Naive thymus-derived CD8-positive, alpha-beta T cell (primary cell): ENCODE measurements at places on chromosomes 4 and X.

DNA sequence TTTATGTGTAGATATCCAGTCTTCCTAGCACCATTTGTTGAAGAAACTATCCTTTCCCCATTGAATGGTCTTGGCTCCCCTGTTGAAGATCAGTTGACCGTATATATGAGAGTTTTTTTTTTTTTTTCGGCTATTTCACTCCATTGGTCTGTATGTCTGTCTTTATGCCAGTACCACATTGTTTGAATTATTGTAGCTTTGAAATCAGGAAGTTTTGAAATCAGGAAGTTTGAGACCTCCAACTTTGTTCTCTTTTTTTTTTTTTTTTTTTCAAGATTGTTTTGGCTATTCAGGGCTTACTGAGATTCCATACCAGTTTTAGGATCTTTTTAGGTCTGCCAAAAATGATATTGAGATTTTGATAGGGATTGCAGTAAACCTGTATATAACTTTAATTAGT is 4.3 kb upstream of the SCD5 start:
- no peak for DNase-seq

- no peak for DNase-seq
Observed at GRCh38 chrX:22737541-22737940, 262.2 kb upstream of the DDX53 start.

GRCh38 chr4:141462361-141462760 is 174.0 kb upstream of the IL15 start:
- DNase-seq: no peak

DNA sequence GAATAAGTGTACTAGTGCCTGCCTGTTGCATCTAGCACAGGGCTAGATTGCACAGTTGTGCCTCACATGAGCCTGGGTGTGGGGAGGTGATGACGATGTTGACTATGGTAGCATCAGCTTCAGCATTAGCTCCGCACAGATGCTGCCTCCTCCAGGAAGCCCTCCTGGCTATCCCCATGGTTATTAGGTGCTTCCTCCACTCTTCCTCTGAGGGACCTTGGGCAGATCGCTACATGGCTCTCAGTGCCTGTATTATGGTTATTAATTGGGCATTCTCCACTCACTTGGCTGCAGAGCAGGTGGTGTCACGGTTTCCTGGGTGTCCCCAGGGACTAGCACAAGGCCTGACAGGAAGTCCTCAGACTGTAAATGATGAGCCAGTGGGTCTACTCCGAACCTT is 325.6 kb downstream of the ARHGAP10 start:
- no peak for DNase-seq

- no peak for DNase-seq
Observed at GRCh38 chrX:39836802-39837420, 260.8 kb downstream of the BCOR start.

DNA sequence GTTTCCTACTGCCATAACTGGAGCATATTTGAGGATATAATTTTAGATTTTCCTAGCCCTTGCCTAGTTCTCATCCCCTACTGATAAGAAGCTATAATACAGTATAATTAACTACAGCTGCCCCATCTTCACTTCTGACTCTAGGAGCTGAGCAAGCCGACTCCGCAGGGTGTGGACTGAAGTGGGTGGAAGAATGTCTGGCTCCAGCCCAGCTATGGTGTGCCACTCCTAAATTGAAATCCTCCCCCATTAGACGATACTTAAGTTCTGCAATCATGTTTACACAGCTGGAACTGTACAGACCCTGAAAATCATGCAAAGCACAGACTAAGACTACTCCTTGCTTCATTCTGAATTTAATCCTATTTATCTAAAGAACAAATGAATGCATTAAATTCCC is 93.1 kb downstream of the PCDH19 start:
- no peak for DNase-seq

GRCh38 chrX:115387327-115387726 is 97.8 kb downstream of the LUZP4 start:
- no peak for DNase-seq

DNA sequence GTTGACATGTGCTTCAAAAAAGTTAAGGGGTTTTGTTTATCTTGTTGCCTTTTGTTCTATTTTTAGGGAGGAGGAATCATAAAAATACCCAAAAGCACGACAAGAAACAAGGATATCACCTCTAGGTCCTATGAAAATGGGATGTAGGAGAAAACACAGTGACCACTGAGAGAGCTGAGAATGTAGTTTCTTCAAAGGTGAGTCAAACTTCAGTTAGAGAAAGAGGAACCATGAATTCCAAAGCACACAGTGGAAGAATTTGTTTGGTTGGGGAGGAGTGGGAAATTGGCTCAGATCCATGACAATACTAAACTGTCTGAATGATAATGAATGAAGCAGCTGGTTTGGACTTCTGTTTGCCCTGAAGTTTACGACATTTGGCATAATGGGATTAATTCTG is 19.1 kb upstream of the FRYL start:
- DNase-seq: no peak

GRCh38 chrX:24494647-24495075 is 29.6 kb downstream of the PDK3 start:
- peak; percentile 32 for DNase-seq

DNA sequence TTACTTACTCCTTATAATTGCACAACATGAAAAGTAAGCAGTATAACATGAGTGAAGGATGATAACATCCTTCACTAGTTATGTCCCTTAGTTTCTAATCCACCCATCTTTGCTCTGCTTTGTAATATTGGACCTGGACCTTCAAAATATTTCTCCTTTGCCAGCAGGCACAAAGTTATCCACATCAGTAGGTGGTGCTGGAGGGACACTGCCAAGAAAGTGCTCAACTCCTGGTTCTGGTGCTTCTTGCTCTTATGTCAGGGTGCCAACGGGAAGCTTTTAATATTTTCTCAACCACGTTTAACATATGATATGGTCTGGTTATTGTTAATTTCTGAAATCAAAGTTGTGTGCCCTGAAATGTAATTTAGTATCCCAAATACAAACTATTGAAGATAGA is 49.1 kb downstream of the TMEM165 start:
- DNase-seq: no peak

GRCh38 chr4:121706595-121707021 is 9.8 kb upstream of the ANXA5 start:
- DNase-seq: no peak

GRCh38 chrX:16778545-16778944 is 7.7 kb upstream of the TXLNG start:
- DNase-seq: no peak

GRCh38 chr4:110484029-110484428 is 8.1 kb downstream of the ENPEP start:
- no peak for DNase-seq

- no peak for DNase-seq
Observed at GRCh38 chrX:97672138-97672537, 788.4 kb downstream of the RPA4 start.

DNA sequence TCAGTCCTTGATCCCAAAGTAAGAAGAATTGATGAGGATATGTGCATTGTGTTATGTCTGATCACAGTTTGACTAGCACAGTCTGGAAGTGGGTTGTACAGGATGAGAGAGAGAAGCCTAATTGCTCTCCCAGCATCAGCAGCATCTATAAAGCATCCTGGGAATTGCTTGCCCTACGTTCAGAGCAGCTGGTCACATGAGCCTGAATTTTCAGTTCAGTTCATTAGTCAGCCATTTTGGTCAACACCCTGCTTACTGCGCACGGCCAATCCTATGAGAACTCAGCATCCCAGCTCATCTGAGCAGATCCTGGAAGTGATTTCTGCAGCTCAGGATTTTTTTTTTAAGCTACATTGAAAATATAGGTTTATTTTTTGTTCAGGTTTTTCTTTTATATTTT is at the start of gene RUFY3:
Gene RUFY3, plus strand, starts transcription at position 218 of the 400 bp plus-strand sequence. CDS start 610 bp downstream, outside the sequence.
- no peak for DNase-seq

DNA sequence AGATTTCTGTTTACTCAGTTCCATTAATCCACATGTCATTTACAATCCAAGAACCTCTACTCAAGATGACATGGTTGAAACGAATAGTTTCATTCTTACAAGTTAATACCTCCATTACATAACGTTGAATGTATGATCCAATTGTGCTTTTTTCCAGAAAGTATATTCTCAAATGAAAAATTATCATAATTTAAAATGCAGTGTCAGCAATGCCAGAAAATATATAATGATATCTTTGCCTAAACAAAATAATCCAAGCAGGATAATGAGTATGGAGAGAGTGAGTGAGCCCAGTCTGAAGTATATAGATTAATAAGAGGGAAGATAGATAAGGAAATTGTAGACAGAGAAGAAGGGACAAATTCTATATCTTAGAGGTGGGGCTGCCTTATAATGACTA is 505.0 kb downstream of the CENPC start:
- no peak for DNase-seq

DNA sequence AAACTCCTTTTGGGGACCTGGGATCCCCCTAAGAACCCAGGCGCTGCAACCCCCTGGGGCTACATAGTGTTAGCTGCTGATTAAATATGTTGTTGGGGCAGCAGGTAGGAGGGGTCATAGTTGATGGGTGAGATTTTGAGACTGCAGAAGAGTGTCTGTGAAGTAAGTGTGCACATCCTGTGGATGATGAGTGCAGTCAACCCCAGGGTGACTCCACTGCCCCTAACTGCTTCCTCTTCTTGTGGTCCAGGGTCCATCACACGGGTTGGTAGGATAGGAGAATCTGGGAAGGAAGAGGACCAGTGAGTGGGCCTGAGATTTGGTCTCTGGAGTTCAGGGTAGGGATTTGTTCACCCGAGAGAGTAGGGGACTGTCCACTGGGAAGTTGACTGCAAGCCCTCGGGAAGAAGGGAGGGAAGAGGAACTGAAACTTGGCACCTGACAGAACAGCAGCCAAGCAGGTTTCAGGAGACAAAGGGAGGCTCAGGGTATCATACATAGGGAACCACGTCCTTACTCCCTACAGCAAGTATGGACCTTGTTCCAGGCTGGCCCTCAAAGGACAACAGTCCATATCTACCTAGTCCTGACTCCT is 8.5 kb downstream of the DLG3 start:
- DNase-seq: no peak

GRCh38 chr4:18536428-18536827 is 514.9 kb upstream of the LCORL start:
- no peak for DNase-seq

- peak; percentile 33 for DNase-seq
Observed at GRCh38 chrX:43349363-43349762, 306.7 kb upstream of the MAOA start.

DNA sequence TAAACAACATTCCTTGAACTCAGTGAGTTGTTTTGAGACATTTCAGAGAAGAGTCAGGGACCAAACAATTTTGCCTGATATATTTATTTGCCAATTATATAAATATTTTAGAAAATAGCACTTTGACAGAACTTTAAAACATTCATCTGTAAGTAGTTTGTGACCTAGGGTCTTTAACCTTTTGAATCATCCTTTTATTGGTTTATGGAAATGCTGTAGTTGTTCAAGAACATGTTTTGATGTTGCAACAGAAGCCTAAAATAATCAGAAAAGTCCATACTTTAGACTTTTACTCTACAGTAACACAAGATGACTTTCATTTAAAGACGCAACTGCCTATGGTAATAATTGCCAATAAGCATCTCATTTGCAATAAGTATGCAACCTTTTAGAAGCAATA is 43.0 kb downstream of the CXCL1 start:
- DNase-seq: no peak

DNA sequence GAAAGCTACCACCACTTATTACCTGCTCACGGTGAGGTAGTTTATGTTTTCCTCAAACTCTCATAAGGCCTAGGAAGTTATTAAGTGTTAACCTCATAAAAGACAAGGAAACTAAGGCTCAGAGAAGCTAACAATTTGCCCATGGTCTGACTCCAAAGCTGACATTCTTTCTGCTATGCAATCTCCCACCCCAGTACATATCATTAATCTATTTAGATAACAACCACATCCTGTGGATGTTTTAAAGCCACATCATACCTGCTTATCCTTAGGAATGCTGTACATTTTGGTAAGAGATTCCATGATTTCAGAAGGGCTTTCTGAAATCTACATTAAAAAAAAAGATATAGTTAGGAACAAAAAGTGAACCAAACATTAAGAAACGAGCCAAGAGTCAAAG is 55.4 kb downstream of the HUWE1 start:
- DNase-seq: no peak

DNA sequence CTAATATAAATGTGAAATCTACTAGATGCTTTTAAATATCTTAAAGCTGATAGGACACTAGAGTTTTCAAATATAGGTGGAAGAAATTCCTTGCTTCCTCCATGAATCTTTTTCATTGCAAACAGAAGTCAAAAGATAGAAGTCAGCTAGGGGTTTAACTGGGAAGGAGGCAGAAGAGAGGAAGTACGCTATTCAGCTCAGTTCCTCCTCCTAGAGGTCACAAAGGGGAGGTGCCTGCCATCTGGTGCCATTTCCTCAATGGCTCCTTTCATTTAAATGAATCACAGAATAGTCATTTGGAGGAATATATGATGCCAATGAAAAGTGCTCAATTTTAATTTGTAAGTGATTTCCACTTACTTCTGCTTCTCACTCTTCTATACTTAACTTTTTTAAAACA is 8.5 kb downstream of the COL25A1 start:
- DNase-seq: no peak

DNA sequence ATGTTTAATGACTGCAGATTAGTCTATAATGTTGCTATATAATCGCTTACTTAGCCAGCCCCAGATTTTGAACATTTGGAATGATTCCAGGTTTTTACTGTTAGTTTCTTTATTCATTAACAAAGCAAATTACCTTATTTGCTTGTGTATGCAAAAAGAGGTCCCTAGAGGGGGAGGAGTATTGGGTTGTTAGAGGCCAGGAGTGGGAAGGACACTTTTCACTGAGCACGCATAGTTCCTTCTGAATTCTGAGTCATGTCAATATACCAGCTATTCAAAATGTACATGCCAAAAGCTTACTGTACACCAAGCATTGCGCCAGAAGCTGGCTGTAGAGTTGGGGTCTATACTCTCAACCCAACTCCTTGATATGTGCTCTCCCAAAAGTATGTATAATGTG is 5.1 kb upstream of the DGAT2L6 start:
- no peak for DNase-seq

- DNase-seq: no peak
Observed at GRCh38 chr4:8328866-8329559, 59.5 kb downstream of the HTRA3 start.

DNA sequence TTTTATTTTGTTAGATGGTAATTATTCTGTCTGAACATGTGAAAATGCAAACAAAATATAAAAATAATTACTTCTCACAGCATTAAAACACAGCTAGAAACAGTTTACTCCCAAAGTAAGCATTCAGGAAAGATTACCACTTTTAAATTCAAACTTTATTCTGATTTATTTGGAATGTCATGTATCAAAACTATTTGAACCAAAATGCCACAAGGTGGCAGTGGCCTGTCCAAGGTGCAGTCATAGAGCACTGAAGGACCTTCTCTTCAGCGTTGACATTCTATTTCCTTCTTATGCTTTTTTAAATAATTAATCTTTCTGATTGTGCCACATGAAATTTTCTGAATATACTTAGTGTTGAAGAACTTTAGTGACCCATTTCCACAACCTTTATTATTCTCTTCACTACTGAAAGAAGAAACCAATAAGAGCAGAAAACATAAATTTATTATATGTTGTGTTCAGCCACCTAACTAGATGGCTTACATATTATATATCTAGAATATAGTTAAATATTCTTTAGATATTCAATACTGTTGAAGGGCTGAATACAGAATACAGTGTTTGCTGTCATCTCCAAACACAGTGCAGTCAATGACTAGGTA is 283.6 kb downstream of the CFAP299 start:
- DNase-seq: no peak

- DNase-seq: no peak
Observed at GRCh38 chr4:83013902-83014301, 3.3 kb upstream of the LIN54 start.
